ENCODE measurements at places on chromosomes 13 and 19. TPM values are rescaled to one million over a fixed set of nuclear protein-coding genes. Genes with fewer than 3 reads are reported as not detected.

Gene MEF2B
- total RNA-seq: not detected

Gene LILRA5
- total RNA-seq: 0.98 TPM

Gene ETHE1
- 28.8 TPM for total RNA-seq

Gene SBK3
- 0.33 TPM for total RNA-seq

Gene ATP8B3
- total RNA-seq: 0.86 TPM

Gene ZNF541
- 0.19 TPM for total RNA-seq

Gene PSG6
- total RNA-seq: not detected

Gene IGFL3
- total RNA-seq: not detected

Gene MCF2L
- 9.6 TPM for total RNA-seq

Gene RETN
- 2.4 TPM for total RNA-seq

Gene N4BP2L1
- 30.1 TPM for total RNA-seq

Gene TMED1
- 19.1 TPM for total RNA-seq

Gene SCAMP4
- 24.0 TPM for total RNA-seq

Gene ZNF728
- total RNA-seq: not detected

Gene YJEFN3
- 2.5 TPM for total RNA-seq

Gene PLK5
- total RNA-seq: not detected

Gene CERS1
- not detected for total RNA-seq

Gene EPN1
- 162 TPM for total RNA-seq

Gene ZNF878
- total RNA-seq: 0.29 TPM

Gene CATSPERD
- not detected for total RNA-seq

Gene STAP2
- total RNA-seq: 47.9 TPM

Gene ZNF560
- total RNA-seq: not detected

Gene NCAN
- not detected for total RNA-seq

Gene SLC8A2
- 0.13 TPM for total RNA-seq

Gene ZNF284
- total RNA-seq: 0.35 TPM

Gene CDX2
- total RNA-seq: not detected

Gene ZNF426
- total RNA-seq: 2.4 TPM

Gene TEAD2
- total RNA-seq: 3.3 TPM

Gene GRIN3B
- 0.06 TPM for total RNA-seq

Gene PSPN
- total RNA-seq: 1.1 TPM

Gene FXYD1
- 101 TPM for total RNA-seq

Gene CIC
- 35.9 TPM for total RNA-seq

Gene NRTN
- total RNA-seq: 6.0 TPM

Gene FCER2
- total RNA-seq: not detected

Gene CAPN12
- 9.2 TPM for total RNA-seq

Data from right lobe of liver (tissue), 6 donors.